ENCODE measurements at places on chromosomes 2 and 18.

- no peak for DNase-seq
These were observed 8.5 kb downstream of the MEIS1 start for GRCh38 chr2:66443186-66443978.

- no peak for DNase-seq
These were observed 111.6 kb downstream of the MREG start for GRCh38 chr2:215901796-215902195.

GRCh38 chr18:28208268-28208667, 31.3 kb upstream of the CDH2 start:
- no peak for DNase-seq

GRCh38 chr2:32559136-32559535, 68.7 kb upstream of the TTC27 start:
- DNase-seq: no peak

DNA sequence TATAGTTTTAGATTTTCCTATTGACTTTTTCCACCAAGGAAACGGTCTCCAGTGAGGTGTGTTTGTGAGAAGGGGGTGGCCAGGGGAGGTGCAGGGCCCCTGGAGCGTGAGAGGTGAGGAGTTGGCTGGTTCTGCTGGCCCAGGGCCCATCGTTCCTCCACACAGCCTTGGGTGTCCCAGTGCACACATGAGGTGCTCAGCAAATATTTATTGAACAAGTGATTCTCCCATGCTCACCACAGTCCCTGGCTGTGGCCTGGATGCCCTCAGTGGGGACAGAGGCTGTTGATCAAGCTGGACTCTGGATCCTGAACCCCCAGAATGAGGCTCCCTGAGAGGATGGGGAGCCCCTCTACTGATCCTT, 5.0 kb downstream of the HAAO start:
- no peak for DNase-seq

- no peak for DNase-seq
These were observed 313.0 kb downstream of the CDH2 start for GRCh38 chr18:27863780-27864430.

GRCh38 chr2:41873102-41874031, 174.5 kb upstream of the PKDCC start:
- no peak for DNase-seq

DNA sequence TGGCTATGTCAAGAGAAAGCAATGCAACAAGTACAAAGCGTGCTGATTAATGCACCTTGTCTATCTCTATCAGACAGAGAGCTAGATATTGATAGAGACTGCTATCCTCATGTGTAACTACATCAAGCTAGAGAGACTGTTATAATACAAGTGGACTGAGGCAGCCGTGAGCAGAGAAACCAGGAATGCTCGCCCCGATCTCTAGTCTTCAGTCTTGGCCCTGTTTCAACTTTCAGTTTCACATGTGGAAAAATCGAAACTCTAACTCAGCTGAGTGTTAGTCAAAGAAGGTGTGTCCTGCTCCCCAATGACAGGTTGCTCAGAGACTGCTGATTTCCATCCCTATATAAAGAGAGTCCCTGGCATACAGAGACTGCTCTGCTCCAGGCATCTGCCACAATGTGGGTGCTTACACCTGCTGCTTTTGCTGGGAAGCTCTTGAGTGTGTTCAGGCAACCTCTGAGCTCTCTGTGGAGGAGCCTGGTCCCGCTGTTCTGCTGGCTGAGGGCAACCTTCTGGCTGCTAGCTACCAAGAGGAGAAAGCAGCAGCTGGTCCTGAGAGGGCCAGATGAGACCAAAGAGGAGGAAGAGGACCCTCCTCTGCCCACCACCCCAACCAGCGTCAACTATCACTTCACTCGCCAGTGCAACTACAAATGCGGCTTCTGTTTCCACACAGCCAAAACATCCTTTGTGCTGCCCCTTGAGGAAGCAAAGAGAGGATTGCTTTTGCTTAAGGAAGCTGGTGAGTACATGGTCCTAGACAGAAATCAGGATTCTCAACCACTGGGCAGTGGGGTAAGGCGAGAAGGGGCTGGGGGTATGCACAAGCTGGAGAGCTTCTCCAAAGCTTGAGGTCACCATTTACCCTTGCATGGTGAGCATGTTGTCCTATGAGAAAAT, at the start of gene RSAD2:
Gene RSAD2 (plus strand): TSS at position 376 of the 903 bp plus-strand sequence. CDS start 24 bp downstream, at position 400.
- DNase-seq: no peak

DNA sequence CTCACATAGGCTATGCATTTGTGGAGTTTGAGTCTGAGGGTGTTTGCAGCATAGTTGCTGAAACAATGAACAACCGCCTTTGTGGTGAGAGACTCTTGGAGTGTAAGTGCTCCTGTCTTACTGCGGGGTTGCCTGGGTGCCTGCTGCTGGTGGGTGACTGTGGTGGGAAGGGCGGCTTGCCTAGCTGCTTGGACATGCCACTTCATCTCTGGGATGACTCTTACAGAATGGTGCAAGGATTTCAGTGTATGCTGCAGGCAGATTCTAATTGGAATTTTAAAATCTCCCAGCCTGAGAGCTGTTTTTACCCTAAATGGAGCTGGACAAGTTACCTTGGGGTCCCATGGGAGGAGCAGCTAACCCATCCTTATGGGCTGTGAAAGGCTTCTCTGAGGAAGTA, 50.1 kb downstream of the CYP27C1 start:
- no peak for DNase-seq
